ENCODE measurements at places on chromosomes 4 and X.

GRCh38 chr4:141462361-141462760 lies 174.0 kb upstream of the IL15 start:
- DNase-seq: no peak

- DNase-seq: no peak
Measured at GRCh38 chr4:146545102-146545501, 23.4 kb upstream of the SLC10A7 start.

- no peak for DNase-seq
Measured at GRCh38 chr4:57989430-57989829, 879.2 kb upstream of the IGFBP7 start.

DNA sequence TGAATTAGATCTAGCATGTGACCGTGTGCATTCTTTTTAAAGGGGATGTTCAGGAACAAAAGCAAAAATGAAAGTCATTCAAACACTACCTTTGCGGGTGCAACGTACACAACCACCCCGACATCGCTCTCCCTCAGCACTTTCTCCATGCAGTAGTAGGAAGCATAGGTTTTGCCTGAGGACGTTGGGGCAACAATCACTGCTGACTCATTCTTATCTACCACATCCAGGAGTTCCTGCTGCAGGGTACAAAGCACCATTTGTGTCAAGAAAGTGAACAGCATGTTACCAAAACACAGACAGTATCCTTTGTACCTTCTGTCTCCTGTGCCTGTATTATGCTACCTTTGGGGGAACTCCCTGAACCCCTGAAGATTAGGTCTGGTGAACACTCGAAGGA lies 58.6 kb downstream of the DDX60L start:
- DNase-seq: peak; percentile 85

GRCh38 chr4:2712261-2712842 lies 43.8 kb downstream of the TNIP2 start:
- peak; percentile 16 for DNase-seq

DNA sequence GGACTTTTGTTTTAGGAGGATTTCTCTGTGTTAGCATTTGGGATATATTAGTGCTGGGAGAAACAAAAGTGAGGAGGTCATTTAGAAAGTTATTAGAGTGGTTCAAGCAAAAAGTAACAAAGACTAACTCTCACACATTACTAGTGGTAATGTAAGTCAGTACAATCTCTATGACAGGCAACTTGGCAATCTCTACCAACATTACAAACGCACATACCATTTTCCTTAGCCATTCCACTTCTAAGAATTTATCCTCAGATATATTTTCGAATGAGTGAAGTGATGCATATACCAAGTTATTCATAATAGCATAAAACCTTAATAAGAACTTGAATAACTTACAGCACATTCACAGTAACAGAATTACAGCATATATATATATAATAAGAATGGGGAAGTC lies 146.2 kb downstream of the PRSS12 start:
- no peak for DNase-seq

GRCh38 chr4:16263056-16263455 lies 36.8 kb upstream of the TAPT1 start:
- DNase-seq: no peak

All from Jurkat, Clone E6-1 (cell line).